ENCODE measurements at places on chromosomes 1 and 21. TPM values are rescaled to one million over a fixed set of nuclear protein-coding genes. Genes with fewer than 3 reads are reported as not detected.
A peak's percentile ranks its signal among the peaks of the same experiment; 100 is the strongest.

DNA sequence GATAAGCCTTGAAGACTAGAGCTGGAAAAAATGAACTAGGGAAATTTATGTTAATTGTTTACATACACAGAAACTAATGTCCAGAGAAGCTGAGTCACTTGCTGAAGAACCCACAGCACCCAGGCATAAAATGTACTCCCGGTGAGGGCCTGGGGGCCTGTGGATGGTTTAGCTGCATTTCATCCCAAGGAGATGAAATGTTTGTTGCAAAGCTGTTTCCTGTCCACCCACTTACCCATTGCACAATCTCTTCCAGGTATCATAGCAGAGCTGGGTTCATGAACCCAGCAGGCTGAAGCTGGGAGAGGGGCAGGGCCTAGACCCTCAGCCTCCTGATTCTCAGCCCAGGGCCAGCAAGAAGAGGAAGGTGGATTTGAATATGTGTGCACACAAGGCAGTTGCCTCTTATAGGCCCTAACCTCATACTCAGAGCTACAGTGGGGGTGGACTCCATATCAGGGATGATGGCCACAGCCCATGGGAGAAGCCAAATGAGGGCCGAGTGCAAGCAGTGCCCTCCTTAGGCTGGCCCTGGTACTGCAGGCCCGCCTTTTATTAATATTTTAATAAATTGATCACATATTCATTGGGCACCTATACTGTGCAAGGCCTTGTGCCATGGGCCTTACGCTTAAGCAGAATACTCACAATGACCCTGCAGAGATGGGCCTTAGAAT lies 110.8 kb downstream of the LACTBL1 start:
- DNase-seq = peak; percentile 50

The SLC22A15 gene
- 4.1 TPM for total RNA-seq

DNA sequence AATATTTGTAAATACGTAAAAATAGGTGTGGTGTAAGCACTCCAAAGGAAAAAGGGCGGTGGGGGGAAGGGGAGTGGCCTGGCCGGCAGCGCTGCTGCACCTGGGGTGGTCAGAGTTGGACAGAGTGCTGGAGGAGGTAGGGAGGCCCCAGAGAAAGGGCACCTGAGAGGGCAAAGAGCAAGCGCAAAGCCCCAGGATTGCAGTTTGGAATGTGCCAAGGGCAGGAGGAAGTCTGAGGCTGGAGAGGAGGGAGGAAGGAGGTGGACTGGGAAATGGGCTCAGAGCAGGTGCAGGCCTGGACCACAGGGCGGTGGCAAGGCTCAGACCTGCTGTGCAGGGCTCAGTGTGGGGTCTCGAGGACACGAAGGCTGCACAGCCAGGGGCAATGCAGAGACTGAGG lies 30.6 kb downstream of the LDLRAP1 start:
- no peak for DNase-seq

The CLCA1 gene
- total RNA-seq = 0.72 TPM

The CCDC28B gene
- total RNA-seq = 7.2 TPM

The KCNH1 gene
- total RNA-seq = 1.2 TPM

The PADI6 gene
- 0.72 TPM for total RNA-seq

GRCh38 chr1:9442278-9442846 lies 96.9 kb upstream of the SLC25A33 start:
- no peak for DNase-seq

DNA sequence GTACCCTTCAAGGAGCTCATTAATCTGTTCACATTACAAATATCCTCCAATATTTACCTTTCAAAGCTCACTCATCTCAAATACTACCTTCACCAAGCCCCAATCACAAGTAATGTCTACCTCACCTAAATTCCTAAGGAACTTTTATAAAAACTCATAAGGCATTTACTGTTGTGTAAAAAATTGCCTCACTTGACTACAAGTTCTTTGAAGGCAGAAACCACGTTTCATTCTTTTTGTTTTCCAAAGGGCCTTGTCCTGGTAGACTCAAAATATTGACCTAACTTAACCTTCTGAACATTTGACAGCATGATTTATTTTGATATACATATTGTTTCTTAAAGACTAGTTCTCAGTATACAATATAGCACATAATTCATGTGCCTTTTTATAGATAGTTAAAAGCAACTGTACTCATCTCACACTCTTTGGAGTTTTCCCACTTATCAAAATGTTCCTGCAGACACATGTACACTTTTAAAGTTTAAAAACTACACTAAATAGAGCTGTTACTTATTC lies 2.5 kb downstream of the USP33 start:
- no peak for DNase-seq

GRCh38 chr1:9842073-9842711 lies 18.4 kb upstream of the CLSTN1 start:
- DNase-seq = peak; percentile 32

DNA sequence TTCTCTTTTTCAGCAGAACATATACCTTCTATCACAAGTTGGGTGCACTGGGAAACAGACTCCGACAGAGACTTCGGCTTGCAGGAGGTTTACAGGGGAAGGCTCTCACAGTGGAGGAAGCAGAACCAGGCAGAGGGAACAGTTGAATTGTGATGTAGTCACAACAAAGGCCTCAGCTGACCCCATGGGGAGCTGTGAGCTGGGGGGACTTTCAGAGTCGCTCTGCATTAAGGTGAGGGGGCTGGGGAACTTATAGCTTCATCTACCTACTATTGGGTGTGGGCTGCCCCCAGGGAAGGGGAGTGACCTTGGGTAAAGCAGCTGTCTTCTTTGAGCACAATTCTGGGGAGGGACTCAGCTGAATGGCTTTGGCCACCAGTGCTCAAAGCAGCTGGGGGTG lies 94.9 kb upstream of the POU3F1 start:
- DNase-seq = no peak

The FCN3 gene
- total RNA-seq = 6.0 TPM

The SMPDL3B gene
- total RNA-seq = 1.2 TPM

The GBP6 gene
- total RNA-seq = 0.48 TPM

The AMY2B gene
- 43.1 TPM for total RNA-seq

DNA sequence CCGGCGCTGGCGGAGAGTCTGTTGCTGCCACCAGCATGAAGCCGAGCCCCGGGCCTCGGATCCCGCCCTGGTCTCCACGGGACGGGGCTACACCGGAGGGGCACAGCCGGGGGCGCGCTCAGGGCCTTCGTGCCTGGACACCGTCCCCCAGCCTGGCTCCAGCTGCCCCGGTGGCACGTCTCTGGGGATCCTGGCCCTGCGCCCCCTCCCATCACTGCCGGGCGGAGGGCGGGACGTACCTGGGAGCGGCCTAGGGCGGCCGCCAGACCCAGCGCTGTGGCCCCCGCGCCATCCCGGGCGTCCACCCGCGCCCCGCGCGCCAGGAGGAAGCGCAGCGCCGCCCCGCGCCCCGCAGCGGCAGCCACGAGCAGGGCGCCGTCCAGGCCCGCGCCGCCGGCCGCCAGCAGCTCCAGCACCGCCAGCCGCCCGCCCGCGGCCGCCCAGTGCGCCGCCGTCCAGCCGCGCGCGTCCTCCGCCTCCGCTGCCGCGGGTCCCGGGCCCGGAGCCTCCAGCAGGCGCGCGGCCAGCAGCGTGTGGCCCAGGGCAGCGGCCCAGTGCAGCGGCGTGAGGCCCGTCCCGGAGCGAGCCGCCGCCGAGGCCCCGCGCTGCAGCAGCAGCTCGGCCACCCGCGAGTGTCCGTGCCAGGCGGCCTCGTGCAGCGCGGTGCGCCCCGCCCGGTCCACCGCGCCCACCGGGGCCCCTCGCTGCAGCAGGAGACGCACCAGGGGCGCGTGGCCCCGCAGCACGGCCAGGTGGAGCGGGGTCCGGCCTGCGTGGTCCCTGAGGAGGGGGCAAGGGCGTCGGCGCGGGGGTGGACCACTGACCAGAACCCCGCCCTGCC lies 1.0 kb downstream of the ANKRD65 start:
- no peak for DNase-seq

DNA sequence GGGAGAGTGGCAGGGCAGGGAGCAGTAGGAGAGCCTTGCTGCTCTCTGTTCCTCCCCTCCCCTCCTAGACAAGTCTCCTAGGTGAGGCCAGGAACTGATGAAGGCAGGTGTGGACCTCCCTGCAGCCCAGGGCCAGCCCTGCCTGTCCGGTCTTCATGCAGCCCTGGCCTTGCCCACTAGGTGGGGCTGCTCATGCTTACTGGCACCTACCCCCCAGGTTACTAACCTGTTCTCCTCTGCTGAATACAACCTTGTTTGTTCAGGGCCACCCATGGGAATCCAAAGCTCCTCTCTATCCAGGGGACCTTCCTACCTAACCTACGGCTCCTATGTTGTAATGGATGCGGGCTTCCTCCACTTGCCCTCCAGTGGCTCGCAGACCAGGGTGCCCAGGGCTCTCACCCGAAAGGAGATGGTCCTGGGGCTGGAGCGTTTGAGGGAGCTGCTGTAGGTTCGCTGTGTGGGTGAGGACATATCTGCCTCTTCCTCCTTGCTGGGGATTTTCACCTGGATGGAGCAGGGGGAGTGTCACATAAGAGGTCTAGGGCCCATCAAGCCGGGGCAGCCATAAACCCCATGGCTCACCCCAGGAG lies 7.9 kb upstream of the TNNT2 start:
- peak; percentile 41 for DNase-seq

The LCE2A gene
- not detected for total RNA-seq

- no peak for DNase-seq
Measured at GRCh38 chr1:153341431-153341934, 7.2 kb downstream of the PGLYRP4 start.

The OR2T29 gene
- 10.8 TPM for total RNA-seq

The CGN gene
- 5.3 TPM for total RNA-seq

GRCh38 chr21:46295996-46296752 lies 10.0 kb downstream of the YBEY start:
- DNase-seq = no peak

GRCh38 chr1:39617488-39618049 lies 21.9 kb downstream of the HEYL start:
- peak; percentile 78 for DNase-seq

The MNDA gene
- 15.9 TPM for total RNA-seq

- no peak for DNase-seq
Measured at GRCh38 chr1:62406576-62406975, 30.3 kb upstream of the USP1 start.

The PIK3C2B gene
- 7.7 TPM for total RNA-seq

The SYT14 gene
- 3.9 TPM for total RNA-seq

The ST6GALNAC3 gene
- 7.2 TPM for total RNA-seq

The SH2D2A gene
- 0.48 TPM for total RNA-seq

The ELAVL4 gene
- total RNA-seq = 4.1 TPM

The TNFSF4 gene
- total RNA-seq = 7.2 TPM

GRCh38 chr1:53075761-53076163 lies 13.7 kb downstream of the PODN start:
- DNase-seq = no peak

The HAO2 gene
- total RNA-seq = not detected

DNA sequence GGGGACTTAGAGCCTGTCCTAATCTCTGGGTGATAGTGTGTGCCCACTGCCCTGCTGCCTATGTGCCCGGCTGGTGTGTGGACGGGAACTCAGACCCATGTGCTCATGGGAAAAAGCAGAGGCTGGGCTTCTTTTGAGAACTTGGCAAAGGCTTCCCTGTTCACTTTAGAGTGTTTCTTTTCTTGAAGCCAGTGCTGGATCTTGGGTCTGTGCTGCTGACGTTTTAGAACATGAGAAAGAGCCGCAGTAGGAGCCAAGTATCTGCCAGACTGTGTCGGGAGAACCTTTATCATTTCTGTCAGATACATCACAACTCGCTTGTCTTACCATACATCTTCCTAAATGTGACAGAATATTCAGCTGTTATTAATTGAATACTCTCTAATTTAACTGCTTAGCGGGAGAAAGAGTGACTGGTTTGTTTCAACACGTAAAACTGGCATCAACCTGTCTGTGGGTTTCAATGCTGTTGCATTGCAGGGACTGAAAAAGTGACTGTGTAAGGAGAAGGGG lies 195.2 kb downstream of the PBX1 start:
- peak; percentile 93 for DNase-seq

DNA sequence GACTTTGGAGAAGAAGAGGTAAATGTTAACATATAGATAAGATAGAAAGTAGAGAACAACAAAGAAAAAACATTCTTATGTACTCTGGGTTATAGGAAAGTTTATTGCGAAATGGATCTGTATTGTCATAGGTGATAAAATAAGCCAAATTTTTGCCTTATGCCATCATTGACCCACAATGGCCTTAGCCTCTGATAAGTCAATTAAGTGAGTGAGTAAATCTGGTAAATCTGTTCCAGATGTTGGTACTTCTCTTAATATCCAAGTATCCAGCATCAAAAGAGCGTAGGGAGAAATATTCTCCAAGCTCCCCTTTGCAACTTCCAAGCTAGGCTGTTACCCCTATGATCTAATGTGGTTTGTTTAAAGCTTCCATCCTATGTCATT lies 38.3 kb upstream of the CLCA4 start:
- peak; percentile 48 for DNase-seq
